ENCODE measurements at places on chromosomes 12 and 14.

DNA sequence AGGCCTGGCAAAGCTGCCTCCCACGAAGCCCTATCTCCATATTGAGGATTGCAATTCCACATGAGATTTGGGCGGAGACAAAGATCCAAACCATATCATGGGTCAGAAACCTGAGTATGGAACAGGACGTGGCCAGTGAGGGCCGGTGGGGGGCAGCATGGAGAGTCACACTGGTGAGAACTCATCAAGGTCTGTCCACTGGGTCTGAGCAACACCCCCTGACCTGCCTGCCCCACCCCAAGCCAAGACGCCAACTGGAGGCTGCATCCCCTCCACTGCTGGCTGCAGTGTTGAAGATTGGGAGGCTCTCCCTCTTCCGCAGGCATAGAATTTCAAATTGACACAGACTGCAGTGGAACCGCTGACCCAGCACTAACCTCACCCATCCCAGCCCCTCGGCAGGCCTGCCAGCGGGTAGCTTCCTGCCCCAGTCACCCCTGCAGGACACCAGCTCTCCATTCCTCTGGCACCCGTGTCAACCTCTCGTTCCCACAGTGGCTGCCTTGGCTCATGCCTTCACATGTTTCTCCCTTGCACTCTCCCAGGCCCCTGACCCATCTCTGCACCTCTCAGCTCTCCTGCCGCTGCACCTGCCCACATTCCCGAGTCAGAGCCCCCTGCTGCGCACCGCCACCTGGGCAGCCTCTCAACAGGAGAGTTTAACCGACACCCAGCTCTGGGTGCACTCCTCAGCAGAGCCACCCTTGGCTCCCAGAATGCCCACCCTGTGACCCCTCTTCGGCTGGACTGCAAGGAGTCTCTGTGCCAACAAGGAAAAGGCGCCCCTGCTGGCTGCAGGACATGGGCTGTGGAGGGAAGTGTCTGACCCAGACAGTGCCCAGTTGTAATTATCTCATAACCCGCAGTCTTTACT lies 45.2 kb upstream of the PPP2R5C start:
- no peak for DNase-seq

- no peak for DNase-seq
Measured at GRCh38 chr12:2832550-2833127, 2.2 kb downstream of the NRIP2 start.

GRCh38 chr14:37051153-37051552 lies 121.3 kb downstream of the SLC25A21 start:
- DNase-seq = peak; percentile 44

- peak; percentile 33 for DNase-seq
Measured at GRCh38 chr14:22400655-22401259, 188.3 kb downstream of the DAD1 start.

DNA sequence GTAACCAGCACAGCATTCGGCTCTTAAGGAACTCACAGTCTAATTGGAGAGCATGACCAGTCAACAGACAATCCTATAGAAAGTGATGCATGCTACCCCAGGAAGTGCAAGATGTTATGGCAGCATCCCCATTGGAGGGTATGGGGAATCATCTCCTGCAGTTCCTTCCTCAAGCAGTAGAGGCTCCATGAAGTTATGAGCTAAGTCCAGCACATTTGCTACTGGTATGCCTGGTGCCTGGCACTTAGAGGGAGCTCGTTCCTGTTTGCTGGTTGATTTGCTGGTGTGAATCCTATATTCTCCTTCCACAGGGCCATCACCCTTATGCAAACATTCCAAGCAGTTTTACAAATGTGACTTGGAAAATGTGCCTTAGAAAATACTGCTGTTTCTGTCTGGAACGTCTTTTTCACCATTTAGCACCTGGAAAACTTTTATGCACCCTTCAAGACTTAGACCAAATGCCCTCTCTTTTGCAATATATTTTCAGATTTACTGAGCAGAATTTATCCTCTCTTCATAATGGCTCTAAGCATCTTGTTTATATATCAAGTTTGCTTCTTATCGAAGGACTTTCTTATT lies 136.1 kb upstream of the WSCD2 start:
- peak; percentile 53 for DNase-seq

- peak; percentile 74 for DNase-seq
Measured at GRCh38 chr12:12979126-12979525, 20.9 kb downstream of the HEBP1 start.

DNA sequence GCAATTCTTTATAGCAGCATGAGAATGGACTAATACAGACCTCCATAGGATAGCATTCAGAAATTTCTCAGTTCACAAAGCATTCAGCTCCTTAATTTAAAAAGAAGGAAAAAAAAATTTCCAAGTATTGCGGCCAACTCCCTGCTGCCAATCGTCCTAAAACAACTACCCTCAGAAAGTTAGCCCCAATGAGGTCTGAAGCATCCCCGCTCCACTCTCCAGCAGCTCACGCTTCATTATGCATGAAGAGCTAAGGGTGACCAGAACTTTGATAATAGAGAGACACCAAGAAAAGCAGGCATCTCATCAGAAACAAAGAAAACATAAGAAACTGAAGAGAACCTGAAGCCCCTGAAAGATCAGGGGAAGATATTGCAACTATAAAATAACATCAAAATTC lies 172.8 kb upstream of the NUDT4 start:
- DNase-seq = no peak

GRCh38 chr14:99537399-99537798 lies 56.2 kb downstream of the CCNK start:
- peak; percentile 87 for DNase-seq

GRCh38 chr14:22813145-22813544 lies 2.1 kb downstream of the SLC7A7 start:
- DNase-seq = no peak

DNA sequence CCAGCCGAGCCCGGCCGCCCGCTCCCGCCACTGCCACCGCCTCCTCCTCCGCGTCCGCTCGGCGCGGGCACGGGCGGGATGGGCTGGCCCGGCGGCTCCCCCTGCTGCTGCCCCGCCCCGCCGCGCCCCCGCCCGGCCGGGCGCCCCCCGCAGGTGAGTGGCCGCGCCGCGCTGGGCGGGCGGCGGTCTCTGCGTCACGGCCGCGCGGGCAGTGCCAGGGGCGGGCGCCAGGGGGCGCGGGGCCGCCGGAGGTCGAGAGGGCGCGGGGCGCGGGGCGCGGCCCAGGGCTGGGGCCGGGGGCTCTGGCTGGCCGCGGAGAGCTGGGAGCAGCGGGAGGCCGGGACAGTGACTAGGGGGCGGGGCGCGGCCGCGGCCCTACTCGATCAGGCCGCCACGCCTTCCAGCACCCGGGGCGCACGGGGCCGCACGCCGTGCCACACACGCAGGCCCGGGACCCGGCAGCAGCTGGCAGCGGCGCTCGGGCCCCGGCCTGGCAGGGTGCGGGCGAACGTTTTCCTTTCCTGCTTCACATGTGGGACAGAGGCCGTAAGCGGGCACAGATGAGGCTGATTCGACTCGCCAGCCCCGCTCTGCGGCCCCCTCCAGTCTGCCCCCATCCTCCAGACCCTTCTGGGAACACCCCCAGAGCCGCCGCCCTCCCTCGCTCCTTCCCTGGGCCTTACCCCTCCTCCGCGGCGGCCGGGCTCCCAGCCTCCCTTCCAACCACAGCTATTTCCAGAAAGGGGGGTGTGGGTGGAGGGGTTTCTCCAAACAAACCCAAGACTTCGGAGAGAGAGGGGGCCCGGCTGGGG lies 2.4 kb upstream of the TNS2 start:
- DNase-seq = peak; percentile 72

GRCh38 chr14:84674636-84675035 lies 855.3 kb upstream of the FLRT2 start:
- DNase-seq = no peak

DNA sequence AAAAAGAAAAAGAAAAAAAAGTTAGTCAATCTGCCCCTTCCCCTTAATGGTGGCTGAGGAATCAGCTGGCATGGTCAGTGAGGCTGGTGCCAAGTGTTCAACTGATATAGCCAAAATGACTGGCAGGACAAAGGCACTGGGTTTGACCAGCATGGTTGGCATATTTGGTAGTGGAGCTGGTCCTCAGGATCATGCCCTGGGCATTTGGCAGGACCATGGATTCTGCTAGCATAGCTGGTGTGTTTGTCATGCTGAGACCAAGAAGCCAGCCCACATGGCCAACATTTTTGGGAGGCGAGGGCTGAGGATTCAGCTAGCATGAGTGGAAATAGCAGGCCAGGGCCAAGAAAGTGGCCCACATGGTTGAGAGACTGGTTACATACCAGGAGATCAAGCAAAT lies 136.5 kb downstream of the FBXL14 start:
- DNase-seq = peak; percentile 80

DNA sequence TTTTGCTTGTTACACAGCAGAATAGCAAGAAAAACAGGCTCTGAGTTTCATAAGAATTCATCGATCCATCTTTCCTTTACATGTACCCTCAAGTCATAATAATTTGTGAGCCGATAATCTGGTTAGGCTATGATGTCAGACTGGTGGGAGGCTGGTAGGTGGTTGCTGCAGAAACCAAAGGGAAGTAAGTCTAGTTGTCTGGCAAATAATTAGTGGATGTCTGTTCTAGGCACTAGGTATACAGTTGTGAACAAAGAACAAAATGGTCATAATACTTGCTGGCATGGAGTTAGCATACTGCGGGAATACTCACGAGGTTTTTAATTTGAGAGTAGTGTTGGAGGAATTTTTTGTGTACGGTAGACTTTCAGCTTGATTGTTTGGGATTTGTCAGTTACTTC lies 8.8 kb downstream of the SUSD6 start:
- no peak for DNase-seq

DNA sequence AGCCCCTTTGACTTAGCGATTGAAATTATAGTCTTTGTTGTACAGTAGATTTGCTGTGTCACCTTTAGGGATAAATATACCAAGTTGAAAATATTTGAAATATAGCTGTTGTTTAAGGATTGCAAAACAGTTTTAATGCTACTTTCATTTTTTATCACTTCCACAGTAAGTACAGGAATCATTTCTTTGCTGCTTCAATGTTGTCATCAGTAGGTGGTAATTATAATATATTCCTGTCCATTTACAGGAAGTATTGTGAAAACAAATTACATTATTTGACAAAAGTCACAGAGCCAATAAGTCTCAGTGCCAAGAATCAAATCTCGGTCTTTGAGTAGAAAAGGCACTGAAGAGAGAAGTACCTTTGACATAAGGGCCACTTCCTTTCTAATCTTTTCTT lies 342.6 kb upstream of the RGS6 start:
- no peak for DNase-seq

- peak; percentile 94 for DNase-seq
Measured at GRCh38 chr14:24365600-24366412, 2.2 kb upstream of the NFATC4 start.

- peak; percentile 53 for DNase-seq
Measured at GRCh38 chr14:75609606-75610475, 31.4 kb downstream of the FLVCR2 start.

DNA sequence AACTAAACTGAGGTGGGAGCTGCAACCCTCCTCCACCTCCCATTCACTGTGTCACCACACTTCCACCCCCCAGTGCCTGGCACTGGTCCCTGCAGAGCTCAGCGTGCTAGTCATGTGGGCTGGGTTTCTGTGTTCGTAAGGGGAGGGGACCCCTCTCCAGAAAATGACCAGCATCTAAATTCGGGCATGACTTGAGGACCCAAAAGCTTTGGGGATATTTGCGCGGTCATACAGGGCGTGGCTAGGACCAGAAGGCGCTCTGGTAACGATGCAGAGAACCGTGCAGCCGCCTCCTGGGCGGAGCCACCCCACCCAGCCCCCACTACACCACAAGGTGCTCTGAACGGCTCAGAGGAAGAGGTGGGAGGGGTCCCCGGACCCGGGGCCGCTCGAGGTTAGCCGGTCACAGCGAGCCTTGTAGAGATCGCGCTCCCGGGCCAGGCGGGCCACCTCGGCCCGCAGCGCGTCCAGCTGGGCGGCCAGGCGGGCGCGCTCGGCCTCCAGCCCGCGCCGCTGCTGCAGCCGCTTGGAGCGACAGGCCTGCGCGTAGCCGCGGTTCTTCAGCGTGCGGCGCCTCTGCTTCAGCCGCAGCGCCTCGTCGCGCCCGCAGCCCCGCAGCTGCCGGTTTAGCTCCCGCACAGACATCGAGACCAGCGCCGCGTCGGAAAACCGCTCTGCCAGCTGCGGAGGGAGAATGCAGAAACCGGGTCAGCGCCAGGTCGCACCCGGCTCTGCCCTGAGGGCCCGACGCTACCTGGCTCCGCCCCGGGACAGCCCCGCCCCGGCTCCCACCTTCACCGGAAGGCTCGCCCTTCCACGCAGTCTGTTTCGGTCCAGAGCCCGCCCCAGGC lies 9.8 kb downstream of the CPNE6 start:
- peak; percentile 33 for DNase-seq

- DNase-seq = peak; percentile 97
Measured at GRCh38 chr12:6492838-6493496, at the start of gene MRPL51. Gene MRPL51 (minus strand): TSS chr12:6493262. CDS start chr12:6493136, 126 bp downstream.

GRCh38 chr12:46219877-46220655 lies 48.8 kb downstream of the SLC38A1 start:
- DNase-seq = peak; percentile 92

DNA sequence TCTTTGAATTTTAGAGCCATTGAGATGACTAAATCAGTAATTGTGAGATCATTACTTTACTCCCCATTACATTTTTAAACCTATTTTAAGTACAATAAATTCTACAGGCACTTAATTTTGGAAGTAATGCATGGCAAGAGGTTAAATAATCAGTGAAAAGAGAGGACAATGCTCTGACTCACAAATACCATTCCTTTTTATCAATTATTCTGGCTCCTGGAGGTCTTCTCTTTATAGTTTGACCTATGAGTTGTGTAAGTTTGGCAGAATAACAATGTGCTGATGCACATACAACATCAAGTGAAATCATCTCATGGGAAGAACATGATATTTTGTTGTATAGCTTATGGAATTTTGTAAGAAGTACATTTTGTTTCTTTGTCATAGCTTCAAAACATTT lies 166.7 kb downstream of the TMTC3 start:
- peak; percentile 95 for DNase-seq

DNA sequence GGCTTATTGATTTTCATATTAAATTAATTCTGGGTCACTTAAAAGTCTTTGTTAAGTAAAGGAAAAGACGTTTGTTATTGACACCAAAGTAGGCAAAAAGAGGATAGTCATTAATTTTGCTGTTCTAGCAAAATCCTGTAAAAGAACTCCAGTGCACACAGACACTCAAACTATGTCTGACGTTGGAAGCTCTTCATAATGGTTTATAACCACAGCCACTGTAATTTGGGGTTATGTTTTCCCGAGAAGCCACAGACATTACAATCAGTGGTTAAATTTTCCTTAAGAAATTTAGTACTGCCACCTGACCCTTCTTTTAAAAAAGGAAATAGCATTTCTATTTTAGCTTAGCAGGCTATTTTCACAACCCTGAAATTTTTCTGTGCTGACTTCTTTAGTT lies 267.5 kb downstream of the CCDC91 start:
- DNase-seq = no peak

- DNase-seq = no peak
Measured at GRCh38 chr12:98908866-98909265, 263.8 kb downstream of the APAF1 start.

DNA sequence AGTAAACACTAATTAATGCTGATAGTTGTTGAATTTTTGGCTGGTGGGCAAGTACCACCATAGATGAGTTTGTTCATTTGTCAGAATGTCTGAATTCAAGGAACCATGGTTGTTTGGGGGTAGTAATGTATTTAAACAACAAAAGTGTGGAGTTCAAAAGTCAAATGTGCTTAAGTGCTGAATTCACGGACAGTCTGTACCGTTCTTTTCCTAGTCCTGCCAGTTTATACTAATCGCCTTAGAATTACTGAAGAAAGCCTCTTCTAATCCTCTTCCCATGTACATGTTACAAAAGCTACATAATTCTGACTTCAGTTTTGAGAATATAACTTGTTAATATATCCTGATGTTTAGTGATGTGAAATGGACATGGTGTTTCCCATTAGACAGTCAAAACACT lies 2.7 kb downstream of the NAA25 start:
- DNase-seq = no peak

- no peak for DNase-seq
Measured at GRCh38 chr14:56482310-56482911, 97.2 kb upstream of the TMEM260 start.
